ENCODE measurements at places on chromosomes 6 and 20.

DNA sequence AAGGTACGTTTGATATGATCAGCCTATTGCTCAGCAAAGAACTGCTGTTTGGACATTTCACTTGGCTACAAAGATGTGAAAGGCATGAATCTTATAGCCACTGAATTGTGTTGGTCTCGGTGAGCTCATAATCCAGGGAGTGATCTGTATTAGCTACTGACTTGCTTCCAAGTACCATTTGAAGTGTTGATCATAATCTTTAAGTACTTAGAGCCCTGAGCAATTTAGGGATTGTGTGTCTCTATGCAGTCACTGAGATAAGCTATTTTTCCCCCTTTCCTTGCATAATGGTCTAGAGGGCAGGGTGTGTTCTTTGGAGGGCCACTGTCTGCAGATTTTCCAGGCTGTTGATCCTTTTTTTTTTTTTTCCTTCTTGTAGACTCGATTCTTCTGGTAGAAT lies 393.6 kb downstream of the ESR1 start:
- DNase-seq: no peak

GRCh38 chr6:22067122-22067521 lies 229.7 kb downstream of the PRL start:
- no peak for DNase-seq

- DNase-seq: no peak
Observed at GRCh38 chr6:108359901-108360882, 65.3 kb downstream of the AFG1L start.

- DNase-seq: no peak
Observed at GRCh38 chr20:25081730-25082497, at the start of gene VSX1. VSX1 (minus strand) TSS chr20:25082141; CDS start chr20:25082096, 45 bp downstream.

- DNase-seq: no peak
Observed at GRCh38 chr20:2578475-2579192, 42.3 kb downstream of the TMC2 start.

GRCh38 chr6:139904158-139904533 lies 529.7 kb upstream of the CITED2 start:
- no peak for DNase-seq

All from AG20443 (cell line).